HS-27A (cell line): ENCODE measurements at places on chromosomes 3 and 15.

- DNase-seq: no peak
Observed at GRCh38 chr3:181880331-181880730, 168.6 kb downstream of the SOX2 start.

DNA sequence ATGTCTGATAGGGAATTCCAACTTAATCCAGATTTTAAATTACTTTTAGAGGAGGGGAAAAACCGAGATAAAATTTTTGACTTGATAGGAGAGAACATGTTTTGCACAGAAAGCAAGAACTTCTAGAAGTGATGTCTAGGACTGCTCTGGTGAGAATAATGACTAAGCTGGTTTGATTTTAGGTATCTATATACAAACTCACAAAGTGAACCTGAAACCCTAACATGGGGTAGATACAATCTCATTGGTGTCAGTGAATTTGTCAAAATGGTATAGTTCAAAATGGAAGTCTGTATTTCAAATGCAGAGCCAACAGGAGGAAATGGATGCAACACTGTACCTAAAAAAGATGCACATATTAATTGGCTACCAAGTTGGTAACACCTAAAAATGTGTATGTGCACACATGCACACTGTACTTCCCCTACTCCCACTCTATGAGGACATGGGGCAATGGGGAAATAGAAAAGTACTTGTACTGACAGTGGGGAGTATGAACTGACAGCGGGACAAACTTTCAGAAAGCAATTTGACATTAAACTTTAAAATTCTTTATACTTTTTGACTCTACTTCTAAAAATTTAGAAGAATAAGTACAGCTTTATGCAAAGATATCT, 53.0 kb downstream of the NR1I2 start:
- no peak for DNase-seq

- no peak for DNase-seq
Observed at GRCh38 chr3:143121241-143122088, 1.9 kb downstream of the CHST2 start.

DNA sequence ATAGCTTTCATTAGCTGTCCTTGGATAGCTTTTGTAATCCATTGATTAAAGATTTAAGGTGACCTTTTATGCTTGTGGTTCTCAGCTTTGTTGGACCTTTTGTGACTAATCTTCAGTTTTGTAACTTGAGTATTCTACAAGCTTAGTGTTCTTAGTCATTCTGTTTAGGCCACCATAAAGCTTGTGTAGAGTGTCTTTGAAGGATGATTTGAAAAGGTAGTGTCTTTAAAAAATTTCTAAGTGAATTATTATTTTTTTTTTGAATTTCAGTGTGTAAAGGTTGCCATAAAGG, 7.5 kb downstream of the MORF4L1 start:
- no peak for DNase-seq

GRCh38 chr3:28476194-28476593, 127.6 kb upstream of the AZI2 start:
- peak; percentile 7 for DNase-seq

DNA sequence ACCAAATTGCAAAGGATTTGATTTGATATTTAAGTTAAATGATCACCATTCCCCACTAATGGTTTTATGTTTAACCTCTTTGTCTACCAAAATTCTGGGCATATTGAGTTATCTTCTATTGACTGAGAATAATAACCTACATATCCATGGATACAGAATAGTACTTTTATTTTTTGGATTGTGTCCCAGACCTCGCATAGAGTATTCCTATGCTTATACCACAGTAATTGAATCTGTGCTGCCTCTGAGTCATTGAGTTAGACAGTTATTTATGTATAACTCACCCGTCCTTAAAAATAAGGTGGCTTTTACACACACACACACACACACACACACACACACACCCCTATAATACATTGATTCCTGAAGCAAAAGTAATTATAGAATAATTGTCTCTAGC, 690.1 kb upstream of the BCHE start:
- DNase-seq: no peak

GRCh38 chr3:37768107-37768809, 93.4 kb upstream of the CTDSPL start:
- DNase-seq: no peak

- DNase-seq: no peak
Observed at GRCh38 chr3:126679831-126680666, 24.0 kb upstream of the CHCHD6 start.

DNA sequence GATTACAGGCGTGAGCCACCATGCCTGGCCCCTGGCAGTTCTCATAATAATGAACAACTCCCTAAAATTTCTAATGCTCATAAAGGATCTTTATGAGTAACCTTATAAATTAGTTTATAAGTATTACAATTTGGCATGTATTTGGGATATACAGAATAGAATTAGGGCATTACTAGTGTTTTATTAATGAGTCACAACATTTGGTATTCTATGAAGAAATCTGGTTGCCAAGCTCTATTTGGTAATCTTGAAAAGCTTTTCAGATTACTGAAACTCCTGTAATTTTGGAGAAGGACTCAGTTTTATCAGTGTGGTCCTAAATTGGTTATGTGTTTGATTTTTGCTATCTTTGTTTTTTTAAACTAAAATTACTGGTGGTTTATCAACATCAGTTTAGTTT, 45.8 kb downstream of the TM6SF1 start:
- DNase-seq: no peak

GRCh38 chr3:139762302-139762701, 84.5 kb upstream of the NMNAT3 start:
- DNase-seq: no peak
